ENCODE measurements at places on chromosomes 5 and 9.

DNA sequence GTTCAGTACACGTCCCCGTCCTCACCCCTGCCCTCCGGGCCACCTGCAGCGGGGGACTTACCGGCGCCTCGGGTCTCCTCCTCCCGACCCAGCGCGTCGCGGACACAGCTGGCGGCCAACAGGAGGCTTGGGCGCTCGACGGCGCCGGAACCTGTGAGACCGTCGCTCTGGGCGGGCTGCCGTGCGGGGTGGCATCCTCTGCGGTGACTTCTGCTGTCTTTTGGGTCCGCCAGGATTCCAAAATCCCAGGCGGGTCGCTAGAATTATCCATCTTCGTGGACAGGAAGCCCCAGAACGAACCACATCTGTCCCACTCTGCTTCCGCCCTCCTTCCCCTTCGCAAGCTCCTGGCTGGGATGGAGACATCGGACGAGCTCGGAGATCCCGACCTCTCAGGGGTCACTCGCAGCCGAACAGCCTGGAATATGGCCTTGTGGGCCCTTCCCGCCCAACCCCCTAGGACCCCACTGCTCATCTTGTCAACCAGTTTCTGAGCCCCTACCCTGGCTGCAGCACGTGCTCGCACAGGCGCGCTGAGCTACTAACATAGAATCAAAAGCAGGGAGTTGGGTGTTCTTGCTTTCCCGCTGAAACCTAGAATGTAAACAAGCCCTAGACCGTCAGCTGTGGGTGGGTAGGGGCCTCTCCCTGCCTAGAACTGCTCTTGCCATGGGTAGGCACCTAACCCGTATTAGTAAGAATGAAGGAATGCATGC is 947 bp upstream of the MARCHF3 start:
- peak; percentile 22 for DNase-seq

GRCh38 chr5:56637321-56637920 is 177.9 kb upstream of the MAP3K1 start:
- DNase-seq, result no peak

DNA sequence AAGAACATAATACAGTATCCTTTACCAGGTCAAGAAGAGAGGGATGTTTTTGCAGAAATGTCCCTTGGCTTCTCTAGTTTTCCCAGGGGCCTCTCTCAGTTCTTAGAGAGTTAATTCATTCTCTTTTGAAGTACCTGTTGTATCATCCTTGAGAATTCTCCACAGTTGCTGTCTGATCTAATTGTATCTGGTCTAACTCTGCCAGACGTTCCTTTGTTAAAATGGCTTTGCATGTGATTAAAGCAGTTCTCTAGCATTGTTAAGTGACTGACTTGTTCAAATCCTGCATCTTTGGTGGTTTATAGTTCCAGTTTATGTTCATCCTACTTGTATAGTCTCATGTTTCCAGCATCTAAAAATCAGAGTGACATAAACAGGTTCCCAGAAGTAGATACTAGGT is 65.0 kb downstream of the KIAA1958 start:
- DNase-seq, result no peak

DNA sequence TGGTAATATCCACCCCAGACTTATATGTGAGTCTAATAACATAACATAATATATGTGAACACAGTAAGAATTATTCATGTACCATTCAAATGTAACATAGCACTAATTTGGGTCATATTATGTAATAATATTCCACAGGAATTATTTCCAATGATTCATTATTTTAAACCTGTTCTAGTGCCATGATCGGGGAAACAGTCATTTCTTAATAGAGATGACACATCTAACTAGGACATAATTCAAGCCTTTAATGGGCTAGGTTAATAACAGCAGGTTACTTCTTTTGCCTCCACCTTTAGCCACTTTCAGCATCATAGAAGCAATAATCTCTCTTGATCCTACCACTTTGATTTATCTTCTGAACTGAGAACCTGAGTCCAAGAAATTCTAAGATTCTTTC is 12.3 kb downstream of the SPINK9 start:
- no peak for DNase-seq

DNA sequence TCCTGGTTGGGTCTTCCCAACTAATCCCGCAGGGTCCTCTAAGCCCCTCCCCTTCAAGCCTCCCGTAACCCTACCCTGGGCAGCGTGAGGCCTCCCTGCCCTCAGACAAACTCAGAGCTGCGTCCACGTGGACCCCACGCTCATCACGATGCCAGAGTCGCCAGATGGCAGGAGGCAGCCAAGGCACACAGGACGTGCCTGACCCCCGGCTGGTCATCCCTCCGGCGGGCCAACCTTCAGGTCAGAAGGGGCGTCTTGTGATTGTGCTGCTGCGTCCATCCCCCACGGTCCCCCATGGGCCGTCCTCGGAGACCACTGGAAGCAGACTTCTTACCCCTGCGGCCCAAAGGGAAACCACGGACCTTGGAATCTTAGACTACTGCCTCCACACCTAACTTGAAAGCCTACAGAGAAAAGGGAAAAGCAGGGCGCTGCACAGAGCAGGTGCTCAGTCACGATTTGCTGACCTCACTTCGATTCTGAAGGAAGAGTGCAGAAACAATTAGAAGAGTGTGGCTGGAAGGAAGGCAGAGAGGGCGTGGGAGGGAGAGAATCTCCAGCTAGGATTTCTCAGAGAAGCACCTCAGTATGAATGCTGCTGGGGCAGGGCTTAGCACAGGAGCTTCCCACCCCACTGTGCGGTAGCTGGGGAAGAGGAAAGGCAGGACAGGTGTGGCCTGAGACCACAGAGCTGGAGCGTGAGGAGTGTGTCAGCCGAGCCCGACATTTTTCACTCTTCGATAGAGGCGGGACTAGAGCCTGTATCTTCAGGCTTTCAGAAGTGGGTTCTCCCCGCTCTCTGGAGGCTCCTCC is 174.8 kb downstream of the ERCC6L2 start:
- no peak for DNase-seq

GRCh38 chr5:174547814-174548213 is 176.6 kb upstream of the MSX2 start:
- DNase-seq, result no peak

DNA sequence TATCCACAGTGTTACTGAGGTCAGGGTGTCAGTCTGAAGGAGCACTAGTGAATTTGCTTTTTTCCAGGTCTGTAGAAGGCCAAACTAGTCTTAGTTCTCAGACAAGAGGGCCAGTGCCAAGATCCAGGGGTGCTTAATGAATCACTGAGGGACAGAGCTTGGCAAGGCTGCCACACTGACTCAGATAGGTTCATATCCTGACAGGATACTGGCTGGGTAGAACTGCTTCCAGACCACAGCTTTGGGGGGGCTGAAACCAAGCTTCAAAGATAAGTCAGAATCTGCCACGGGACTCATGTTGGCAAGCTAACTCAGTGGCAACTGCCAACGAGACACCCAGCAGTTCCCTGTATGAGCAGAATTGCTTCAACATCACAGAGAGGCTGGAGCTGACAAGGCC is 1125.4 kb downstream of the EFNA5 start:
- no peak for DNase-seq

GRCh38 chr5:38809388-38810359 is 36.1 kb upstream of the OSMR start:
- peak; percentile 58 for DNase-seq

DNA sequence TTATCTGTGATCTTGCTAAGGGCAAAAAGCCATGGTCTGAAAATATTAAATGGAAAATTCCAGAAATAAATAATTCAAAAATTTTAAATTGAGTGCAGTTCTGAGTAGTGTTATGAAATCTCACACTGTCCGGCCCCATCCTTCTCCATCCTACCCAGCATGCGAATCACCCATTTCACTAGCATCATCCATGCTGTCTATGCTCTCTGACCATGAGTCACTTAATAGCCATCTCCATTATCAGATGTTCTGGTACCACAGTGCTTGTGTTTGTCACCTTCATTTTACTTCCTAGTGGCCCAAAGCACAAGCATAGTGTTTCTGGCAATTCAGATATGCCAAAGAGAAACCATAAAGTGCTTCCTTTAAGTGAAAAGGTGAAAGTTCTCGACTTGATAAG is 63.3 kb upstream of the SMC5 start:
- DNase-seq, result no peak

DNA sequence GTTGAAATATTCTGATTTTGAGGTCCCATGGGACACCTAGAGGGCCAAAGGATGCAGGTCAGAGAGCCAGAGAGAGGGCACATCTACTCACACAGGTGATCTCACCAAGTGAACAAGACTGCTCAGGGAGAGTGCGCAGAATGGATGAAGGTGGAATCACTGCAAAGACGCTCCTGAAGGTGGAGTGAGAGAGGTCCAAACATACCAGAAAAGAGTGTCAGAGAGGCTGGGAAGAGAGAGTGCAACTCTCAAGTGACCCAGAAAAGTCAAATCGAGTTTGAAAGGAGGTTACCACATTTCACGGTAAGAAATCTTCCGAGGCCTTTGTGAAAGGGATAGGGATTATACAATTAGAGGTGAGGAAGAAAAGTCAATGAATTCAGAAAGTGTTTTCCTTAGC is 173.4 kb downstream of the EPB41L4A start:
- DNase-seq, result no peak

DNA sequence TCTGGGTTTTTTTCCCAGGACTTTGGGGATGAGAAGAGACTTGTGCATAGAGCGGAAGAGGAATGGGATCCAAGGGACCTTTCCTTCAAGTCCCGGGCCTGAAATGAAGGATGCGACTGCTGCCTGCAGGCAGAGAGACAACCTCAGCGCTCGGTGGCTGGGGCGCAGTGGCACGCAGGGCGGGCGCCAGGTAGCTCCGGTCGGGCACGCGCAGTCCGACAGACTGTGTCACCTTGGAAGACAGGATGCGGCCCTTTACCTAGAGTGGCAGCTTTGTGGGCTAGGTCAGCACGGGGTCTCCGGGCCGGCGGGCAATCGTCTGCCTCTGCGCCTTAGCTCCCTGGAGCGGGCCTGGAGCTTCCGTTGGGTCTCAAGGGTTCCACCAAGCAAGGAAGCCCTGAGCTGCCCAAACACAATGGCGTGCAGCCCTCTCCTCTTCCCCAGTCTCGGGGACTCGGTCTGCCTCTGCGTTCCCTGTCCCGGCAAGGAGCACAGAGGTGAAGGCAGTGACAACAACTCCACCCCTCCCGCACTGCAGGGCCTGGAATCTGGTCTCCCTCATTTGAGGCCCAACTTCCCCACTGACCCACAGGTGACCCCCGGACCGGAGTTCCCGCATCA is 6.0 kb downstream of the BARX1 start:
- DNase-seq, result no peak

GRCh38 chr5:176371621-176372539 is 6.6 kb downstream of the ARL10 start:
- no peak for DNase-seq

DNA sequence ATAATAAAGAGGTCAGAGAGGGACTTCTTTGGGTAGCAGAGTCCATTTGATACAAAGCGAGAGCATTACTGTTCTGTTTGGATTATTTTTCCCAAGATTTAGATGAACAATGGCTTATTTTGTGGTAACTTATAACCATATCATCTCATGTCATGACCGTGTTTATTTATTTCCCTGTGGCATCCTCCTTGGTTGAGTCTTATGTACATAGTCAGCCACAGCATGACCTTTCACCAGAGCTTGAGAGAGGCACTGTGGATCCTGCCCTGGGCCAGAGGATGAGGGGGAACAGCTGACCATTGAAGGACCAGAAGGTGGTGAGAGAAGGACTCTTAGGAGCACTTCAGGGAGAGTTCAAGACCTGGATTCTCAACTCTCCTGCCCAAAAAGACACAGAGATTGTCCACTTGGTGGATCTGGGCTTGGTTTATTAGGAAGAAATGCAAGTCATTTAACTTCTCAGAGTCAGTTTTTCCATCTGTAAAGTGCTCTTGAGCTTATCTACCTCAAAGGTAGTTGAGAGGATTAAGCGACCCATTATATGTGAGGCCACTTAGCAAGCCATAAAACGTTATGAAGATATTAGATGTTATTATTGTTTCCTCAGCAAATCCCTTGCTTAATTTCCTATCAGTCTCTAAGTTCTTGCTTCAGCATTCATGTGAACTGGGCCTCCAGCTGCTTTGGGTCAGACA is 51.4 kb downstream of the PPIC start:
- DNase-seq, result no peak

GRCh38 chr5:136080483-136081216 is 51.9 kb downstream of the TGFBI start:
- peak; percentile 50 for DNase-seq

DNA sequence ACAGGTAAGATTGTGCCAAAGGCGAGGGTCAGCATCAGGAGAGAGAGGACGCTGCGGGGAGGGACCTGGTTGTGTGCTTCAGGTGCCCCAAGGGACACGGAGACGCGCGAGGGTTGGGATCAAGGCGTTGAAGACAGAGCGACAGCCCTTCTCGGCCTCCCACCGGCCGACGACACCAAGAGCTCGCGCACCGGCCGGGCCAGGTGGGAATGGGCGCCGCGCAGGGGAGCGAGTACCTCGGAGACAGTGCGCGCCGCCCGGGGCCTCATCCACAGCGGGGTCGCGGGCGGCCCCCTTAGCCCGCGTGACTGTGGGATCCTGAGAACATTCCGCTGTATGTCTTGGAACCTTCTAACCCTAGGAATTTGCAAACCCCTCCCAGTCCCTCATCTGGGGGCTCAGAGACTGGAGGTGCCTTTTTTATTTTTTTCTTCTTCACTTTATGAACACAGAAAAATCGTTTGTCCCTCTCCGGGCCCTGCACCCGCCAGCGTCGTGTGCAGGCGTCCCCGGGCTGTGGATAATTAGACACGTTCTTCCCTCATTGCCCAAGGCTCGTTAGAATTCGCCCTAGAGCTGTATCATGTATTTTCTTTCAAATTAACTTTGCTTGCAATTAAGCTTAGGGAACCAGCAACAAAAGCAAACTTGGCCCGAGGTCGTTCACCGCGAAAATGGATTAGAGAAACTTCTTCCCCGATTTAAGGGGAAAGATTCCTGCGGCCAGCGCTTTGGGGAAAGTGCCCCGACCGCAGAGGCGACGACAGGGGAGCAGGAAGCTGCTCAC is 4.8 kb downstream of the FOXE1 start:
- no peak for DNase-seq

DNA sequence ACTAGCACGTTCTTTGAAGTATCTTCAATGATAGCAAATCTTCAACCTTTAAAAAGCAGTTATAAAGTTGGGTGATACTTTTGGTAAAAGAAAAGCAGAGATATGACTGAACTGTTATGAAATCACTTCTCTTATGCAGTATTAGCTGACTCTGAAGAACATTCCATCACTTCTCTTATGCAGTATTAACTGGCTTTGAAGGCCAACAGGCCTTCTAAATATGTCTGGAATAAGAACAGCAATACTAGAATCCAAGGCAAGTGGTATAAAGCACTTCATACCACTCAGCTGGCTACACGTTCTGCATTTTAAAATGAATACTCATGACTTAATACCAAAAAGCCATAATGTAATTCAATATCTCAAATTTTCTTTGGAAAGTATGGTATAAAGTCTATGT is 17.3 kb downstream of the SKIC3 start:
- DNase-seq, result no peak

- DNase-seq, result no peak
Measured at GRCh38 chr5:103101079-103101750, 18.7 kb downstream of the GIN1 start.

DNA sequence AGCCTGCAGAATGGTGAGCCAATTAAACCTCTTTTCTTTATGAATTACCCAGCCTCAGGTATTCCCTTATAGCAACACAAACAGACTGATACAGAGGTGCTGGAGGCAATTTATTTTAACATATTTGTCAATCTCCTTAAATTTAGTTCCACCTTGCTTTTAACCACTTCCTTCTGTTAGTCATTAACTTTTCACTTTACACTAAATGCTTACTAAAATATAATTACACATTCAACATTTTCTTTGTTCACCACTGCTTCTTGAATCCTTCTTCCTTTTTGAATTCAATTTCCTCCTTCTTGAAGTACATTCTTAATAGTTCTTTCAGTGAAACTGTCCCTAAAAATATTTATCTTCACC is 39.4 kb downstream of the LYRM7 start:
- no peak for DNase-seq

All from activated CD4-positive, alpha-beta T cell treated with anti-CD3 and anti-CD28 coated beads, Interleukin-2, amount 10 ng/mL, durations not matched to agents 7 days and 5 days (primary cell).